HFF-Myc (cell line): ENCODE measurements at places on chromosomes 6 and 20.

- DNase-seq, result peak; percentile 50
These were observed 148.3 kb downstream of the GPX5 start for GRCh38 chr6:28673787-28674671.

- peak; percentile 15 for DNase-seq
These were observed 148.8 kb downstream of the RPS12 start for GRCh38 chr6:132962936-132963868.

- no peak for DNase-seq
These were observed 4.5 kb upstream of the FOXO3 start for GRCh38 chr6:108556250-108556649.

- no peak for DNase-seq
These were observed 153.7 kb downstream of the FOXC1 start for GRCh38 chr6:1763404-1763803.

- no peak for DNase-seq
These were observed 371.1 kb upstream of the POU3F2 start for GRCh38 chr6:98463038-98464000.

DNA sequence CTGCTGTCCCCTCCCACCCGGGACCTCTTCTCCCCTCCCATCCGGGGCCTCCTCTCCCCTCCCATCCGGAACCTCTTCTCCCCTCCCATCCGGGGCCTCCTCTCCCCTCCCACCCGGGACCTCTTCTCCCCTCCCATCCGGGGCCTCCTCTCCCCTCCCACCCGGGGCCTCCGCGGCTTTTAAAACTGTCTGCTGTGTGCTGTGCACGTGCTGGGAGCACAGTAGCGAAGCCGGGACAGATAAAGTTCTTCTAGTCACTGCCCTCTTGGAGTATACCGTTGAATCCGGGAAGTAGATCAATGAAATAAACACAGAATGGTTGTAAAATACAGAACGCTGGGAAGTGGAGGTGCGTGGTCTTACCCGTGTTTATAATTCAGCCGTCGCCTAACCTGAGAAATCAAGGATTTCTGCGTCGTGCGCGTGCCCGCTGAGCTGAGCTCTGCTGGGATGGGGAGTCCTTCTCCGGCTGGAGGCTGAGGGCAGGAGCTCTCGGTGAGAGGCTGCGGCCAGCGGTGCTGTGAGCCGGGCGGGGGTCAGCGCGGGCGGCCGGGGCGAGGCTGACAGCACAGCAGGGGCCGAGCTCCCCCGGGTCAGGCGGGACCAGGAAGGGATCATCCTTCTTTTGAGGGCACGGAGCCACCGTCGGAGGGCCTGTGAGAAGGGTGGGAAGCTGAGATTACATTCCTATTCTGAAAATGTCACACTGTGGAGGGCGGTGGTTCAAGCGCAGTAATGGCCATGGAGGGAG is 19.6 kb upstream of the KIF25 start:
- no peak for DNase-seq

DNA sequence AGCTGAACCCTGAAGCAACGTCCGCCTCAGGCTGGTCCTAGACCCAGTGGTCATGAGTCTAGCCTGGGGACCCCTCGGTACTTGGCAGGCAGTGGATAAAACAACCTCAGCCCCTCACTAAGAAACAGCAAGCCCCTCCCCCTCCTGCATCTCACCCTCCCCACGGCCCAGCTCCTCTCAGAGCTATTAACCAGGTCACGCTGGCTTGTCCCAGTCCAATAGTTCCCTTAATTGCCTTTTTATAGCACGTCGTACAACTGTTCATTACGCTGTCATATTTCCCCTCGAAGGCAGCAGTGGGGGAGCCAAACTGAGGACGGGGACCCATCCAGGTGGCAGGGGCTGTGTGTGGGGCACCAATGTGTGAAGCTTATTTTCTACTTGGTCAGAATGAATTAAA is 8.6 kb upstream of the SLC32A1 start:
- DNase-seq, result no peak

DNA sequence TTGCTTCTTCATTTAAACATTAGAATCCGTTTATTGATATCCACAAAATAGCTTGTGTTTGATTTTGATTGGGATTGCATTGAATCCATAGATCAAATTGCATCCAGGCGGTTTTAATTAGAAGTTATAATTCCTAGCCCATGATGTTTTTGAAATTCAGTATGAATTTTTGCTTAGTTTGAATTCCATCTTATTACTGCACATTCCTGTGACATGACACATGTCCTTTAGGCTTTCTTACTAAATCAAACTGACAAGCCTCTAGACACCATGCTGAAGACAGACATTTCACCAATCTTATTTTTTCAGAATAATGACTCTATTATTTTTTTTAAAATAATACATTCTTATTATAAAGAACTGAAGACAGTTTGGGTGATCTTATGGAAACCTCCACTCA is 21.4 kb upstream of the PI16 start:
- DNase-seq, result no peak

GRCh38 chr6:15256538-15257271 is 10.8 kb downstream of the JARID2 start:
- DNase-seq, result no peak

DNA sequence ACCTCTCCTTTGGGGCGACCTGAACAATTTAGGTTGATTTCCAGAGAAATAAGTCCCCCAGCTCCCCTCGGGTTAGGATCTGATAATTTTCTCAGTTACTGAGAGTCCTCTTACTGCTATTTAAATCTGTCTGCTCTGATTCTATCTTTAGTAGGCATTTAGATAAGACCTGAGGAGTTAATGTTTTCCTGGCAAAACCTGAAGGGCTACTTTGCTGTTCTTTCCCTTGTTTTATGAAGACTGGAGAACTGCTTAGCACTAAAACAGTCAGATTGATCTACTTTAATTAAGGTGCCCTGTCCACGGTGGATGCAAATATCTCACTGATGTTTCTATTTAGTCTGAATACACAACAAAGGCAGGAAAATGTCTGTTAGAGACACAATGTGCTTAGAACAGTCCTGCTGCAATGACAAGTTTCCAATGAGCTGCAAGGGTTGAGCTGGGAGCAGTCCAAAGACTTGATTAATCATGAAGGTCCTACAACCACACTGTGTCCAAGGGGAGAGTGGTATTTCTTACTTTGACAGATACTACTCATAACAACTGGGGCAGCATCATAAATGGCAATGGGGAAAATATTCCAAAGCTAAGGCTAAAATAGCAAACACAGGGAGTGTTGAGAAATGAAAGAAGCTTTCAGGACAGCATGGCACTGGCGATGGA is 15.7 kb downstream of the ADTRP start:
- no peak for DNase-seq

- DNase-seq, result no peak
These were observed 31.1 kb upstream of the MAFB start for GRCh38 chr20:40720099-40720498.

DNA sequence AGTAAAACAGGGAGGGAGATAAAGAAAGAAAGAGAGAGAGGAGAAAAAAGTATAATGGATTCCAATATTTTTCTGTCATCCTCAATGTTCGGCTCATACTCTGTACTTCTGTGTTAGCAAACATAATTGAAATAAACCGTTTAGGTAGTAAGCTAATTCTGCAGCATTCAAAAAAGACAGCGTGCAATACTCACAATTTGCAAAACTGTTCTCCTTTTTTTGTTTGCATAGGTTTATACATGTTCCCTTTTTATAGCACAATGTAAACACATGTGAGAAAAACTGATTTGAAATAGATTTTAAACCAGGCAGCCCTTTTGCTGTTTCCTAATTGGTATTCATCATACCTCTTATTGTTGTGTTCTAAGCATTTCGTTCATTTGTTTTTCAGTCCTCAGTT is 188.9 kb downstream of the PLCB1 start:
- DNase-seq, result no peak
